ENCODE measurements at places on chromosomes 2 and 18.

DNA sequence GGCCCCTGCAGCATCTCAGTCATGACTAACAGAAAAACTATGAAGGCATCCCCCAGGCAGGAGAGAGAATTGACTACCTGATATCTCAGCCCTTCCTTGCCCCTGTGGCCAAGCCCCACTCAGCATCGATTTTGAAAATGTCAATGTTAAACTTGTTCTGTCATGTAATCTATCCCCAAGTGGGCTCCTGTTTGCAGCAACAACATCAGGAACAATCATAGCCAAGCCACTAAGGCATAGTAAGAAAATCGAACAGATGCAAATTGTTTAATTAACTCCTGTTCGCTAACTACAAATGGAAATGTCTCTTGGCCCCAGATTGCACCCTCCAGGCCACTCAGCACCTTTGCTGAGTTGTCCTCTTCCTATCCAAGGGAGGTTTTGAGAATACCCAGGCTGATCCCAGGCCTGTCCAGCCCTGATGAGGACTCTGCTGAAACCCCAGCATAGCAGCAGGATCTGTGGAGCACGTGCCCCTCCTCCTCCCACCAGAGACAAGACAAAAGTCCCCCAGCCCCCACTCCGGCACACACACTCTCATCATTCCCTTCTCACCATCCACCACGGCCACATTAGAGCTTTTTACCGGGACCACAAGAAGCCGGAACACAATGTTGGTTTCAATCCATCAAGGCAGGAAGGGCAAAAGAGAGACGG lies 150.1 kb downstream of the TNS1 start:
- DNase-seq: no peak

- no peak for DNase-seq
Observed at GRCh38 chr2:71620116-71620515, 166.8 kb downstream of the DYSF start.

DNA sequence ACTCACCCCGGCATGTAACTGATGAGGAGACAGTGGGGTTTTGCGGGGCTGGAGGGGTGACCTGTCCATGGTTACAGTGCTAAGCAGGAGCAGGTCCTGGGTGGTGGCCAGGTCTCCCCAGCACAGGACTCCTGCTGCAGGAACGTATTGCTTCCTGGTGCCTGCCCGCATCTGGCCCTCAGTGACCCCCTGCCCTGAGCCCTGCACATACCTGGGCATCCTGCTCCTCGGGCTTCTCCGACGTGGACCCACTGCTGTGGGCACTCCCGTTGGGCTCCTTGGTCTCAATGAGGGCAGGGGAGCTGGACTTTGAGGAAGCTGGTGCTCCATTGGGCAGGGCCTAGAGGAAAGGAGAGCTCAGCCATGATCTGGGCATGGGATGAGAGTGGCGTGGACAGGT lies 43.5 kb downstream of the CENPO start:
- DNase-seq: no peak

- DNase-seq: no peak
Observed at GRCh38 chr2:143988082-143988481, 531.8 kb downstream of the ZEB2 start.

- DNase-seq: peak; percentile 94
Observed at GRCh38 chr18:59690186-59690982, 6.8 kb downstream of the CCBE1 start.

- DNase-seq: no peak
Observed at GRCh38 chr2:27214941-27215340, 2.2 kb upstream of the CAD start.

DNA sequence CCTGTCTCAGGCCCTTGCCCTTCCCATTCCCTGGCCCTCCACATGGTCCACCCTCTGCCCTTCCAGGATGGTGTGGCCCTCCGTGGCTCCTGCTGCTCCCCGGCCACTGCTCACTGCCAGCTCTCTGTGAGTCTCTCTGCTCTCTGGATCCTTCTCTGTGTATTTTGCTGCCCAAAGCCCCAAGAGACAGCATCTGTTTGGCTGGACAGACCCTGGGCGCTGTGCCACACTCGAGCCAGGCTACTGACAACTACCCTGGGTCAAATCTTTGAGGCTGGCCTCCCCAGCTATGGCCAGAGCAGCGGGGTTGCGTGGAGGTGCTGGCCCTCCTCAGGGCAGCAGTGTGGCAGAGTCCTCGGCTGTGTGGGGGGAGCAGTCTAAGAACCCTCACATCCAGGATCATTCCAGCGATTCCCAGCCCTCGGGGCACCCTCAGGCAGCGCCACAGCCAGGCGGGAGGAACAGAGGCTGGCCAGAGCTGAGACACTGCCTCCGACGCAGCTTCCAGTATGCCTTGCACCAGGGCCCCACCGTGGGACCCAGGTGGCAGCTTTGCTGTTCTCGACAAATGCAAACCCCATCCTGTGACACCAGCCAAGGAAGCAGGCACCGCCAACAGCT lies 139.4 kb upstream of the GLI2 start:
- DNase-seq: peak; percentile 14

GRCh38 chr2:10163498-10164486 lies 41.3 kb downstream of the RRM2 start:
- DNase-seq: no peak

GRCh38 chr2:144102386-144102785 lies 417.5 kb downstream of the ZEB2 start:
- no peak for DNase-seq

DNA sequence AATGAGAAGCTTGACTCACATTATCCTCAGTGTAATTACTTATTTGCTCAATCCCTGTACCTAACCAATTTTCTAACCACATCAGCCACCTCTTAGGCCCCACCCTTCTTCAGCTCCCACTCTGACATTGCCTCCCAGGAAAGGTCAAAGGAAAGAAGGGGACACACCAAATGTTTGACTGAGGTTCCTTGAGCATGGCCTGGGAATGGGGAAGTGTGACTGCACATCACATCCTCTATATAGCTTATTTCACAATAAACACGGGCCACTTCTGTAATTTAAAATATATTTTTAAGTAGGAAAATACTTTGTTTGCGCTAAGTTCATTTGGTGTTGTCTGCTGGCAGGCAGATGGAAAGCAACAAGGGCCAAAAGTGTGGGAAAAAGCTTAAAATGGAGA lies 3.0 kb upstream of the FIGLA start:
- no peak for DNase-seq

DNA sequence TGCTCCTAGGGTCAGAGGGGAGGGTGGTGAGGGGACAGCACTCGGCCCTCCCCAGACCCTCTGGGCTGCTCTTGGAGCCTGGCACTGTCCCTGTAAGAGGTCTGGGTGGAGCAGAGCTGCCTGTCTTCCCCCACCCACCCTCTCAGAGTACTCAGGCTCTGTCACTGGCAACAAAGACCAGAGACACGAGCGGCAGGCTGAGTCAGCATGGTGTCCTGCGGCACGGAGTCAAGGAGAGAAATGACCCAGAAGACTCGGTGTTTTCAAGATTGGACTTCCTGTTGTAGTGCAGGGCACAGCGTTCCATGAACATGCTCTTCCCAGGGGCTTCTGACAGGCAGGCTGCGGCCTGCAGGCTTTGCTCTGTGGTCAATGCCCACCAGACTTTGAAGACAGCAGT lies 19.9 kb downstream of the SIGLEC15 start:
- no peak for DNase-seq

DNA sequence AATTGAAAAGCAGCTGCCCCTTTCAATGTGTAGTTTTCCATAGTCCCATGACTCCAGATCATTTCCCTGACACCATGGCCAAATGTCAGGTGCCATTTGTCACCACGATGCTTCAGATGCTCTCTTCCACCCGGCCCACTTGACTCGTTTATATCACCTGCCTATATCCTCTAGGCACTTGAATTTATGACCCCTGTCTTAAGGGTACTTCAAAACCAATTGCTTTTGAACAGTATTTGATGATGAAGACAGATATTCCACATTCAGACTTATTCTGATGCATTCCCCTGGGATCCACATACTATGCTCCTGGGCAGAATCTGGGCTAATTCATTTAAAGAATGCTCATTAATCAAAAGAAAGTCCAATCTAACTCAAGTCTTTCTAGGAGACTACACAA lies 16.9 kb upstream of the RHBDD1 start:
- DNase-seq: no peak

- DNase-seq: peak; percentile 25
Observed at GRCh38 chr18:23648940-23649607, 13.6 kb downstream of the ANKRD29 start.

DNA sequence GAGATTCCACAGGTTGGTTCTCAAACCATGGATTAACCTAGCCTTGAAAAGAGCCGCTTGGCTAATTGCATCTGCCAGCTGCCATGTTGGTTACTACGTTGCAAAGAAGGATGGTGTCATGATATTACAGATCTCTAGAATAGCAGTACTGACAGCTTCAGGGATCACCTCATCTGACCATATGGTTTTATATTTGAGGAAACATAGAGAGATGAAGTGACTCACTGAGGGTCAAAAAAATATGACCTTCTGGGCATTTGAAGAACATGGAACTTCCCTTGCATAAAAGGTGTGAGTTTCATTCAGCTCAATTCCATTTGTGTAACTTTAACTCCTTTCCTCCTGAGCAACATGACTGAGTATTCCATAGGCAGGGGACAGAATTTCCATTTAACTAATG lies 242.3 kb downstream of the SETBP1 start:
- peak; percentile 46 for DNase-seq

DNA sequence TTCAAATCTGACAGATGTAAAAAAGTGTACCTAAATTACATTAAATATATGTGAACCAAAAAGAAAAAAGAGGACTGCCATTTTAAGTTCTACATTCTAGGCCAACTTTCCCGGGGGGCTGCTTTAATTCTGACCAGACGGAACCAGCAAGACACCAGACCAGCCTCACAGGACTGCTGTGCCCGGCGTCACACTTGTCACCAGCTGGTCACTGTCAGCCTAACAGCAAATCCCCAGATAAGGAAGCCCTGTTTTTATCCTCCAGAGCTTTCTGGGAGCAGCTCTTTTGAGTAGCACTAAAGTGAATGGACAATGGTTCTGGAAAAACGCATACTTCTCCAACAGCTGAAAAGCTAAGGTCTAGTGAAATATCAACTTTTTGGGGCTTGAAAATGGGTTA lies 35.6 kb downstream of the CYB5A start:
- DNase-seq: no peak

- no peak for DNase-seq
Observed at GRCh38 chr2:137221797-137222492, 456.6 kb downstream of the THSD7B start.

GRCh38 chr2:4144731-4145130 lies 441.4 kb downstream of the DCDC2C start:
- DNase-seq: peak; percentile 43

DNA sequence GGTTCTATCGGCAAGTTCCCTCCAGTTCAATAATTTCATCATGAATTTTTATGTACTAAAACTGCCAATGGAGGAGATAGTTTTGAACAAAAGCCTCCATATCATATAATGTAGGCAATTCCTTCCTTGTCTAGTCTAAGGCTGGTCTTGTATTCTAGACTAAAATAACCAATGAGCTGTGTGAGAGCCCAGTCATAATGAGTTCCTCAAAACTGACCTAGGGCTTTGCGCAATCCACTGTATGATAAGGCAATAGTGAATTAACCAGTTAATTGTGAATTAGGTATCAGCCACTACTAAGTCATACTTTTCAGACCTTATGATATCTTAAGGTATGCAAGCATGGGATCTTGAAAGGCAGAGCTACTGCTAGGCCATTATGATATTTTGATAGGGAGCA lies 7.6 kb upstream of the UXS1 start:
- no peak for DNase-seq

- DNase-seq: no peak
Observed at GRCh38 chr18:10511236-10511635, 14.6 kb upstream of the NAPG start.

- no peak for DNase-seq
Observed at GRCh38 chr2:168416555-168416954, 39.5 kb upstream of the CERS6 start.

GRCh38 chr2:65232636-65233035 lies 5.0 kb downstream of the ACTR2 start:
- DNase-seq: no peak

- DNase-seq: peak; percentile 60
Observed at GRCh38 chr18:50866765-50867164, 12.2 kb upstream of the ME2 start.

- DNase-seq: no peak
Observed at GRCh38 chr18:9552191-9552590, 62.2 kb downstream of the PPP4R1 start.

- DNase-seq: no peak
Observed at GRCh38 chr2:12764075-12764730, 47.5 kb downstream of the TRIB2 start.

GRCh38 chr2:161905389-161906046 lies 168.5 kb downstream of the DPP4 start:
- peak; percentile 93 for DNase-seq

DNA sequence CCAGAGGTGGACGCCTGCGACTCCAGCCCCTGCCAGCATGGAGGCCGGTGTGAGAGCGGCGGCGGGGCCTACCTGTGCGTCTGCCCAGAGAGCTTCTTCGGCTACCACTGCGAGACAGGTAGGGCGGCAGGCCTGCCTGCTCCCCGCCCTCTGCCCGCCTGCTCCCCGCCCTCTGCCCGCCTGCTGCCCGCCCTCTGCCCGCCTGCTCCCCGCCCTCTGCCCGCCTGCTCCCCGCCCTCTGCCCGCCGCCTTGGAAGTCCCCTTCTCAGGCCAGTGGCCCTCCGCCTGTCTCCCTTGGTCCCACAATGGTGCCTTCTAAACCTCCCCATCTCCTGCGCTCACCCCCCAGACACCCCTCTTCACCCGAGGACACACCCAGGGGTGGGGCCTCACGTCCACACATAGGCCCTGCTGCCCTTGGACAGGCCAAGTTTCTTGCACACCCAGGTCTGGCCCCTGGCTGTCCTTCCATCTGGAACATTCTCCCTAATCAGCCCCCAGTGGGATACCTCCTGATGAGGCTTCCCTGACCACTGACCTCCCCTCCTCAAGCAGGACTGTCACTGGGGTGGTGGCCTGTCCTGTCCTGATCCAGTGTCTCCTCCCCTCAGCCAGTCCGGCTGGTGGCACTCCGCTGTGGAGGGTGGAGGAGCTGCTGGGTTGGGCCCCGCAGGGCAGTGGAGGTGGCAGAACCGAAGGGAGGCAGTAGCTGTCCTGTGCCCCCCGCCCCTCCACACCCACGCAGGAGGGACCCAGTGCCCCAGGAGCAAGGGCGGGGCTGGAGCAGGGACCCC lies 37.9 kb downstream of the MTERF4 start:
- peak; percentile 58 for DNase-seq

Measured in NCI-H69 (cell line).